ENCODE measurements at places on chromosomes 11 and 22. TPM values are rescaled to one million over a fixed set of nuclear protein-coding genes. Genes with fewer than 3 reads are reported as not detected.

- peaks cover 35% of the 10 kb centered on the region for H3K4me1 ChIP-seq
- peak overlapping the region; percentile 41 for H3K27ac ChIP-seq
- no peaks in the 10 kb centered on the region for H3K27me3 ChIP-seq
- H3K36me3 ChIP-seq, result no peaks in the 10 kb centered on the region
- DNase-seq, result no peak
- no peak overlapping the region for H3K4me3 ChIP-seq
Observed at GRCh38 chr11:86148345-86148747, 79.5 kb upstream of the PICALM start.

GRCh38 chr22:23187211-23187610, 6.9 kb downstream of the BCR start:
- peaks cover 14% of the 10 kb centered on the region for H3K36me3 ChIP-seq
- H3K4me1 ChIP-seq, result peaks cover 34% of the 10 kb centered on the region
- DNase-seq, result no peak
- H3K27ac ChIP-seq, result no peak overlapping the region

GRCh38 chr11:122749005-122749687, 89.2 kb upstream of the CRTAM start:
- no peak overlapping the region for H3K27ac ChIP-seq
- no peaks in the 10 kb centered on the region for H3K27me3 ChIP-seq
- H3K4me1 ChIP-seq, result peaks cover 67% of the 10 kb centered on the region
- no peak for DNase-seq
- no peaks in the 10 kb centered on the region for H3K36me3 ChIP-seq
- no peak overlapping the region for H3K4me3 ChIP-seq

- H3K27me3 ChIP-seq, result no peaks in the 10 kb centered on the region
- H3K36me3 ChIP-seq, result no peaks in the 10 kb centered on the region
- H3K4me3 ChIP-seq, result no peak overlapping the region
- no peak for DNase-seq
Observed at GRCh38 chr22:27636716-27637508, 164.6 kb downstream of the MN1 start.

- DNase-seq, result no peak
- no peaks in the 10 kb centered on the region for H3K4me1 ChIP-seq
- H3K27ac ChIP-seq, result no peak overlapping the region
- no peaks in the 10 kb centered on the region for H3K36me3 ChIP-seq
- no peak overlapping the region for H3K4me3 ChIP-seq
Observed at GRCh38 chr11:28072321-28072720, 35.6 kb downstream of the KIF18A start.

DNA sequence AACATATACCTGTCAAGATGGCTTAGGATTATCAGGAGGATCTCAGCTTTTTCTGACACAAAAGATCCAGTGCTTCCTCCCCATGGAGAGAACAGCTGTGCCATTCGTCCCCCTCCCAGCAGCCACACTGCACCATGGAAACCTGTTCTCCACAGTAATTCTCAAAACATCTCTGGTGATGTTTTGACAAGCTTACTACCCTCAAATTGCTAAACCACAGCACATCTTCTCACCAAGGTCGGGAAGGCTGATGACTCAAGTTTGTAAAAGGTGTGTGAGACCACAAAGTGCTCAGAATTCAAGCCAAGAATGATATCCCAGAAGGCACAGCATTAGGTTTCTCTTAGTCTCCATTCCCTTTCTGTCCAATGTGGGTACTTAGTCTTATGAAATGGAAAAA, 3.9 kb upstream of the RAB38 start:
- H3K27me3 ChIP-seq, result no peaks in the 10 kb centered on the region
- no peak overlapping the region for H3K4me3 ChIP-seq
- no peaks in the 10 kb centered on the region for H3K36me3 ChIP-seq
- no peaks in the 10 kb centered on the region for H3K4me1 ChIP-seq
- no peak for DNase-seq
- no peak overlapping the region for H3K27ac ChIP-seq

GRCh38 chr11:94217705-94218104, 86.7 kb upstream of the IZUMO1R start:
- no peaks in the 10 kb centered on the region for H3K36me3 ChIP-seq
- H3K27me3 ChIP-seq, result no peaks in the 10 kb centered on the region
- H3K4me1 ChIP-seq, result no peaks in the 10 kb centered on the region
- no peak overlapping the region for H3K4me3 ChIP-seq

GRCh38 chr22:17871726-17872458, 97.6 kb upstream of the BID start:
- DNase-seq, result no peak
- H3K4me1 ChIP-seq, result no peaks in the 10 kb centered on the region
- no peaks in the 10 kb centered on the region for H3K36me3 ChIP-seq
- H3K27me3 ChIP-seq, result no peaks in the 10 kb centered on the region
- no peak overlapping the region for H3K4me3 ChIP-seq

GRCh38 chr11:120129570-120129969, 8.3 kb downstream of the TRIM29 start:
- no peak overlapping the region for H3K4me3 ChIP-seq
- H3K4me1 ChIP-seq, result no peaks in the 10 kb centered on the region
- no peaks in the 10 kb centered on the region for H3K36me3 ChIP-seq
- no peaks in the 10 kb centered on the region for H3K27me3 ChIP-seq

GRCh38 chr11:76153571-76153923, 52.8 kb downstream of the WNT11 start:
- peaks cover 26% of the 10 kb centered on the region for H3K4me1 ChIP-seq
- no peak for DNase-seq
- no peak overlapping the region for H3K4me3 ChIP-seq
- no peaks in the 10 kb centered on the region for H3K36me3 ChIP-seq
- H3K27me3 ChIP-seq, result no peaks in the 10 kb centered on the region

FGF4 gene
- total RNA-seq, result not detected

CRYBB2 gene
- not detected for total RNA-seq

CD3D gene
- 426 TPM for total RNA-seq

IGSF9B gene
- total RNA-seq, result 12.2 TPM

NPTXR gene
- 6.3 TPM for total RNA-seq

HEPHL1 gene
- total RNA-seq, result not detected

CNIH2 gene
- 2.7 TPM for total RNA-seq

TRIM66 gene
- 29.7 TPM for total RNA-seq
